ENCODE measurements at places on chromosomes 2 and 18. TPM values are rescaled to one million over a fixed set of nuclear protein-coding genes. Genes with fewer than 3 reads are reported as not detected.

The COLEC12 gene
- 0.02 TPM for total RNA-seq

GRCh38 chr18:32049393-32050171 lies 31.0 kb downstream of the RNF125 start:
- peaks cover 20% of the 10 kb centered on the region for H3K4me1 ChIP-seq
- H3K27ac ChIP-seq: no peak overlapping the region
- no peaks in the 10 kb centered on the region for H3K36me3 ChIP-seq
- H3K4me3 ChIP-seq: no peak overlapping the region
- no peak for DNase-seq
- H3K27me3 ChIP-seq: no peaks in the 10 kb centered on the region

GRCh38 chr18:22211657-22212056 lies 42.3 kb downstream of the GATA6 start:
- no peaks in the 10 kb centered on the region for H3K27me3 ChIP-seq
- H3K4me3 ChIP-seq: no peak overlapping the region
- H3K4me1 ChIP-seq: peaks cover 9% of the 10 kb centered on the region
- no peak overlapping the region for H3K27ac ChIP-seq

The BIN1 gene
- 0.93 TPM for total RNA-seq

- no peak for DNase-seq
- peak overlapping the region; percentile 52 for H3K27ac ChIP-seq
- no peaks in the 10 kb centered on the region for H3K36me3 ChIP-seq
Measured at GRCh38 chr2:145777914-145778313, 1258.0 kb upstream of the ZEB2 start.

GRCh38 chr2:1286929-1287328 lies 126.3 kb upstream of the TPO start:
- no peaks in the 10 kb centered on the region for H3K36me3 ChIP-seq
- no peak for DNase-seq
- H3K27ac ChIP-seq: no peak overlapping the region
- H3K4me1 ChIP-seq: no peaks in the 10 kb centered on the region

GRCh38 chr2:129483366-129483765 lies 496.1 kb upstream of the RAB6C start:
- no peaks in the 10 kb centered on the region for H3K4me1 ChIP-seq
- no peak overlapping the region for H3K4me3 ChIP-seq
- no peak overlapping the region for H3K27ac ChIP-seq
- no peaks in the 10 kb centered on the region for H3K36me3 ChIP-seq

The NEU2 gene
- not detected for total RNA-seq

DNA sequence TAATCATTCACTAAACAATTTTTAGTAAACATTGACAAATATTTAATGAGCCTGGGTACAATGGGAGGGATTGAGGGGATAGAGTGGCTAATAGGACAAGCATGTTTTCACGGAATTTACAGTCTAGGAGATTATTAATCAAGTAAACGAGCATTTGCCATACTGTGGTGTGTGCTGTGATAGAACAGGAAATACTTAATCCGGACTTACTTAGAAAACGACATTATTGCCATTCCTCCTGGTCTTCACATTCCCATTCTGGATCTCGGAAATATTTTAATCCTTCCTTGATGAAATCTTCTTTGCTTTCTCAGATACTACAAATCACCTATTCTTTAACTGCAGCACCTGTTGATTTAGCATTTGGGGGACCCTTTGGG lies 905 bp downstream of the TTLL4 start:
- no peak for DNase-seq
- H3K4me3 ChIP-seq: peak overlapping the region; percentile 88
- H3K27ac ChIP-seq: peak overlapping the region; percentile 74
- no peaks in the 10 kb centered on the region for H3K27me3 ChIP-seq
- peaks cover 38% of the 10 kb centered on the region for H3K4me1 ChIP-seq
- H3K36me3 ChIP-seq: peaks cover 15% of the 10 kb centered on the region

The SULT1C3 gene
- not detected for total RNA-seq

DNA sequence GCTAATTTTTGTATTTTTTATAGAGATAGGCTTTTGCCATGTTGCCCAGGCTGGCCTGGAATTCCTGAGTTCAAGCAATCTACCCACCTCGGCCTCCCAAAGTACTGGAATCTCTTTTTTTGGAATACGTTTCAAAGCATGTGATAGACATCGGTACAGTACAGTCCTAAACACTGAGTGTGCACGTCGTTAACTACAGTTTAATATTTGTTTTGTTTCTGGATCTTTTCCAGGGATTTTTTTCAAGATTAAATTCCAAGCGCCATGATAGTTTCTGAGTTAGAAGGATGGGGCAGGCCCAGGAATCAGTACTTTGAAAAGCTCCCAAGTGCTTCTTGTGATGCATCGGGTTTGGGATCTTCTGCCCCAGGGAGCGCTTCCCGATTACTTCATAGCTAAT lies 33.3 kb downstream of the NEDD4L start:
- H3K27me3 ChIP-seq: no peaks in the 10 kb centered on the region
- no peaks in the 10 kb centered on the region for H3K36me3 ChIP-seq
- no peak for DNase-seq
- no peak overlapping the region for H3K27ac ChIP-seq

DNA sequence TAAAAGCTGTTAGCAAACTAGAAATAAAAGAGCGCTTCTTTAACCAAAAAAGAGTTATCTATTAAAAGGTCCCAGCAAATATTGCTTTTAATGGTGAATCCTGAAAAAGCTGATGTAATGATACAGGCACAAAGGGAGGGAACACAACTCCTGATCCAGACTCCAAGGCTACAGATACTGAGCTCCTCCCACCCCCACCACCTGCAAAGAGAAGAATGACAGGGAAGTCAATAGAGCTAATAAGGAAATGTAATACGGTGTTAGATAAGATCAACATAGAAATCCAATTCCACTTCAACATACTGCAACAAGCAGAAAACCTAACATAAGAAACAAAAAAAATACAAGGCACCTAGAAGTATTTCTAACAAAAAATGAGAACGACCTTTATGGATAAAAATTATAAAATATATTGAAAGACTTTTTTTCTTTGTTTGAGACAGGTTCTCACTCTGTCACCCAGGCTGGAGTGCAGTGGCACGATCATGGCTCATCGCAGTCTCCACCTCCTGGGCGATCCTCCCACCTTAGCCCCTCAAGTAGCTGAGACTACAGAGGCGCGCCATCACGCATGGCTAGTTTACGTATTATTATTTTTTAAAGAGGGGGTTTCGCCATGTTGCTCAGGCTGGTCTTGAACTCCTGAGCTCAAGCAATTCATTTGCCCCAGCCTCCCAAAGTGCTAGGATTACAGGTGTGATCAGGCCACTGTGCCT lies 192.2 kb downstream of the HDAC4 start:
- no peak overlapping the region for H3K27ac ChIP-seq
- no peaks in the 10 kb centered on the region for H3K27me3 ChIP-seq
- no peaks in the 10 kb centered on the region for H3K36me3 ChIP-seq
- peak; percentile 20 for DNase-seq
- H3K4me3 ChIP-seq: no peak overlapping the region

- no peaks in the 10 kb centered on the region for H3K27me3 ChIP-seq
- H3K36me3 ChIP-seq: no peaks in the 10 kb centered on the region
- H3K27ac ChIP-seq: no peak overlapping the region
- no peaks in the 10 kb centered on the region for H3K4me1 ChIP-seq
Measured at GRCh38 chr2:196487417-196487816, 152.1 kb upstream of the CCDC150 start.

DNA sequence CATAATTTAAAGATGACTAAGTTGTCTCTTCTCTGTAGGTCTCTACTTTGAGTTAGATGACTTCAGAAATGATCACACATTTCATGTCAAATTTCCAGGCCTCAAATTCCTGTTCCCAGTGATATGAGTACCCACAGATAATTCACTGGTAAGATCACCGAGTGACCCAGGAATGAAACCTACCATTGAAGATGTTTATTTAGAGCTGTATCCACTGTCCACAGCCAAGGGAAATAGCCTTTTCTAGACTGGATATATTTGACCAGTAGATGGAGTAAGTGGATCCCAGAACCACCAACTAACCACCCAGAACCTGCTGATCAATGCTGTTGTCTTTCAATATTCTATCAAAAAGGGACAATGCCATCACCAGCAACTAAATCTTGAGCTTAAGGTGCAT lies 238.8 kb downstream of the SLC8A1 start:
- DNase-seq: no peak
- no peak overlapping the region for H3K4me3 ChIP-seq
- no peaks in the 10 kb centered on the region for H3K4me1 ChIP-seq
- no peak overlapping the region for H3K27ac ChIP-seq

GRCh38 chr2:174005801-174006419 lies 40.7 kb upstream of the SP3 start:
- no peak overlapping the region for H3K4me3 ChIP-seq
- no peaks in the 10 kb centered on the region for H3K36me3 ChIP-seq
- no peak overlapping the region for H3K27ac ChIP-seq

- H3K27me3 ChIP-seq: no peaks in the 10 kb centered on the region
- no peak overlapping the region for H3K27ac ChIP-seq
- H3K4me1 ChIP-seq: no peaks in the 10 kb centered on the region
- DNase-seq: no peak
- H3K36me3 ChIP-seq: no peaks in the 10 kb centered on the region
- H3K4me3 ChIP-seq: no peak overlapping the region
Measured at GRCh38 chr18:77077941-77078689, 54.5 kb downstream of the MBP start.

GRCh38 chr2:219081701-219082331 lies 21.1 kb upstream of the IHH start:
- peak; percentile 58 for DNase-seq
- H3K36me3 ChIP-seq: peaks cover 6% of the 10 kb centered on the region
- no peaks in the 10 kb centered on the region for H3K27me3 ChIP-seq
- no peak overlapping the region for H3K27ac ChIP-seq

DNA sequence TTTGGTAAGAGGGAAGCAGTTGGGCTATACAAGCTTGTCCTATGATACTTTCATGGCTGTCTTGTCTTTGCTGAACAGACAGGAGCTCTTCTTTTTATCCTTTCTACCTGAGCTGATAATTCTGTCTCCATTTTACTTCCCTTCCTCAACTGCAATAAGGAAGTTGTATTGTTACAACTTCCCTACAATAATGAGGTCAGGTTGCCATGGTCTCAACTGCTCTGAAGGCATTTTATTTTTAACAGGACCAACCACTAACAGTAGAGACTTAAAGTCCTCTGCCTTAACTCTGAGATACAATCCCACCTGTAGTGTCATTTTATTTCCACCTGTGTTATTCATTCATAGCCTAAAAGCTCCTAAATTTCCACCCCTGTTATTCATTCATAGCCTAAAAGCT lies 118.6 kb upstream of the PGAP1 start:
- no peak for DNase-seq
- no peak overlapping the region for H3K27ac ChIP-seq
- H3K4me3 ChIP-seq: no peak overlapping the region
- no peaks in the 10 kb centered on the region for H3K27me3 ChIP-seq

The ELOA2 gene
- total RNA-seq: not detected

- DNase-seq: peak; percentile 48
- peaks cover 52% of the 10 kb centered on the region for H3K36me3 ChIP-seq
- peak overlapping the region; percentile 85 for H3K4me3 ChIP-seq
Measured at GRCh38 chr2:208252716-208253492, 2.0 kb downstream of the IDH1 start.

- H3K36me3 ChIP-seq: no peaks in the 10 kb centered on the region
- H3K4me3 ChIP-seq: no peak overlapping the region
- no peak for DNase-seq
- H3K27ac ChIP-seq: no peak overlapping the region
- peaks cover 7% of the 10 kb centered on the region for H3K27me3 ChIP-seq
Measured at GRCh38 chr2:130760754-130761751, 5.7 kb downstream of the AMER3 start.

- no peak for DNase-seq
- H3K27ac ChIP-seq: no peak overlapping the region
- H3K4me1 ChIP-seq: peaks cover 52% of the 10 kb centered on the region
- H3K4me3 ChIP-seq: no peak overlapping the region
- H3K36me3 ChIP-seq: no peaks in the 10 kb centered on the region
Measured at GRCh38 chr2:126970583-126970982, 71.9 kb downstream of the TEX51 start.

DNA sequence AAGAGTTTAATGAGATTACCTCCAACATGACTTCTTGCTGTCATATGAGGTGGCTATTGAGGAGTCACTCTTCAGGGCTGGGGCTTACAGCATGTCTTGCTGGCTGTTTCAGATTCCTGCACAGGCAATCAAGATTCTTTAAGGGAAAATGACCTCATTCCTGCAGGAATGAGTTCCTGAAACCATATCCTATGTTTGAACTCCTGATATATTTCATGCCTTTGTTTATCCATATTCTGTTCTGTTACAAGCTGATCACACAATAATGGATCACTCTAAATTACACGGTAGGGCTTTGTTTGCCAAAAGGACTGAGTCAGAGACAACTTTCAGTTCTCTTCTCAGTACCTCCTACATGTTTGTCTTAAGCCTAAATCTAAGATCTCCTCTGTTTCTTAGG lies 879.8 kb upstream of the PIK3C3 start:
- no peak overlapping the region for H3K4me3 ChIP-seq
- no peak for DNase-seq
- H3K27ac ChIP-seq: no peak overlapping the region
- H3K36me3 ChIP-seq: no peaks in the 10 kb centered on the region
- H3K27me3 ChIP-seq: no peaks in the 10 kb centered on the region

The CAPN14 gene
- total RNA-seq: not detected

DNA sequence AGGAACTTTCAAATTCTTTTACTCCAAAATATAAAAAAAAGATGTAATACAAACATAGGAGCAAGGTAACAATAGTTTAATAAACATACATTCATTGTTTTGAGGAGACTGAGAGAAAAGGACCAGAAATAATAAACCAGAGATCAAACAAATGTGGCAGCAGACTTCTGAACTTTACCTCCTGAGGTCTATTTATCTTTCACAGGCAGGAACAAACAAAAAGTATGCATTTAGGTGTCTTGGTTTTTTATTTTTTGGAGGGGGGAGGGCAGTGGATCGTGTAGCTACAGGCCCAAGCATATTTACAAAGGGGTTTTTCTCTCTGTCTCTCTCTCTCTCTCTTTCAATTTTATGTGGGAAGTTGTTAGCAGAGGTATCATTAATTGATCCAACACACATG lies 5.6 kb downstream of the PPP4R1 start:
- H3K27me3 ChIP-seq: no peaks in the 10 kb centered on the region
- peak overlapping the region; percentile 39 for H3K4me3 ChIP-seq

DNA sequence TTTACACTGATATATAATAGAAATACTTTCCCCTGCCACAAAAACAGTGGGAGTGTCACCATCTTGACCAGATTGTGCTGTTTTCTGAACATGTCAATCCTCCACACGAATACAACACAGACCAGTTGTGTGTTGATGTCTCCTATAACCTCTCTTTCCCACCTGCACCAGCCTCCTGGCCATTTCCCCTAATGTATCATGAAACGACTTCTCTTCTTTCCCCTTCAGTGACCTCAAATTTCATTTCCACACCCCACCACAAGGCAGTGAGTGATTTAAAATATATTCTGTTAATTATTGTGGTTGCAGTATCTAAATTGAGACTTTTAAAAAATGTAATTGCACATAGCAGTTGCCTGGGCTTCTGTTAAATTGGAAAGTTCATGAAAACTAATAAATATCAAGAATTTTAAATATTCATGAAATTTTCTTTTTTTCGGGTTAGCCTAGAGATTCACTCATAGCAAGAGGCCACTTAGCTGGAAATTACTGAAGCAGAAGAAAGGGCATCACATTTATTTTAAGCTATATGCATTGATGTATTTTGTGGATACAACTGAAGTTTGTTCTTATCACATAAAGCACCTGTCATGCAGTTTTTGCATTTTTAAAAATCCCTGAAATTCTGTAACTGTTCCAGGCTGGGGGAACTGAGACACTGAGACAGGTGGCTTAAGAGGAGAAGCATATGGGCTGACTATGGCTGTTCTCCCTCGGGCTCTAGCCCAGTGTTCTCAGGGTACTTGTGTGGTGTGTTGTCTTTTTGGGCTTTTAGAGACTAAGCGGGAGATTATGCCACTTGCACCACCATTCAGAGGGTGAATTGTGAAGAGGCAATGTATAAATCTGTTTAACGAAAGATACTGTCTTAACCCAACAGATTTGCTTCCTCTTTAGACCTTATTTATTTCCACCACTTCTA lies 15.9 kb downstream of the FAM171B start:
- H3K4me3 ChIP-seq: no peak overlapping the region
- H3K27me3 ChIP-seq: no peaks in the 10 kb centered on the region
- no peaks in the 10 kb centered on the region for H3K36me3 ChIP-seq
- no peaks in the 10 kb centered on the region for H3K4me1 ChIP-seq
